ENCODE measurements at places on chromosomes 1 and 21. TPM values are rescaled to one million over a fixed set of nuclear protein-coding genes. Genes with fewer than 3 reads are reported as not detected.

The INTS11 gene
- total RNA-seq: 200 TPM

DNA sequence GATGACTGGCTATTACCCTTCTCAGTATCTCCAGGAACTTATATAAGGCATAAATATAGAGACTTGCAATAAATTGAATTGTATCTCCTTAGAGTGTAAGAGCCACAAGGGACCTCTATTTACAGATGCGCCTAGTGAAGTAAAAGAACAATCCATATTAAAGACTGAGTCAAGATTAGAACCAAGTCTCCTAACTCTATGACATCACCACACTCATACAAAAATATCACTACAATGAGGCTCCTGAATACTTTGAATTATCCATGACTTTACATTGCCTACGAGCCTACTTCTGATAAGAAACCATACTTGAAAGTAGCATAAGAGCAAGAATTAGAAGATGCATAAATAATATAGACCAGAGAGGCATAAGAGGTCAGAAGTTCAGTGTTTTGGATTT lies 18.8 kb downstream of the DPYD start:
- no peak for DNase-seq

GRCh38 chr21:16842696-16843035 lies 670.2 kb upstream of the CXADR start:
- DNase-seq: no peak

- DNase-seq: no peak
Observed at GRCh38 chr1:165062346-165062745, 294.2 kb downstream of the LMX1A start.

- DNase-seq: no peak
Observed at GRCh38 chr1:161720422-161720821, 922 bp upstream of the FCRLB start.

The KLHDC7A gene
- total RNA-seq: 12.5 TPM

The CRP gene
- total RNA-seq: not detected

The TMEM50A gene
- total RNA-seq: 58.2 TPM

The PPP1R15B gene
- total RNA-seq: 40.7 TPM

The SYCP1 gene
- not detected for total RNA-seq

The PTPRC gene
- total RNA-seq: not detected

The LAPTM5 gene
- not detected for total RNA-seq

- no peak for DNase-seq
Observed at GRCh38 chr1:177021687-177022086, 142.8 kb downstream of the ASTN1 start.

GRCh38 chr1:158022554-158023312 lies 29.3 kb downstream of the KIRREL1 start:
- DNase-seq: no peak

The ZNF683 gene
- total RNA-seq: not detected

DNA sequence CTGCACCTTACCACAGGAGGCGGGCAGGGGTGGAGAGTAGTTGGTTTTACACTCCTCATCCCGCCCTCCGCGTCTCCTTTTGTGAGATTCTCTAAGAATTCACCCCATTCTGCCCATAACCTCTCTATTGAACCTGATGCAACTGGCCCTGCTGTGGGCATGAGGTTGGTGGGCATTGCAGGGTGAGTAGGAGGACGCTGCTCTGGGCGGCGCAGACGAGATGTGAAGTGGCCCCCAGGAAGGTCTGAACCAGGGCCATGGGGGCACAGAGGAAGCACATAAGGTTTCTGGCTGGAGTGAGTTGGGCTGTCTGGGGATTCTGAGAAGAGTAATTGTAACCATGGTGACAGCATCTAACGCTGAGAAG lies 8.8 kb downstream of the PADI1 start:
- DNase-seq: no peak
